ENCODE measurements at places on chromosomes 12 and 14. TPM values are rescaled to one million over a fixed set of nuclear protein-coding genes. Genes with fewer than 3 reads are reported as not detected.

NTN4 gene
- not detected for total RNA-seq

KIF5A gene
- total RNA-seq: 0.99 TPM

MYL2 gene
- not detected for total RNA-seq

KRT83 gene
- total RNA-seq: not detected

HNRNPC gene
- total RNA-seq: 782 TPM

RPL10L gene
- total RNA-seq: not detected

GOLGA5 gene
- total RNA-seq: 15.8 TPM

IQSEC3 gene
- 2.6 TPM for total RNA-seq

ZFYVE21 gene
- total RNA-seq: 17.4 TPM

KRT80 gene
- not detected for total RNA-seq

TMX1 gene
- total RNA-seq: 47.9 TPM

LRRC9 gene
- not detected for total RNA-seq

DNA sequence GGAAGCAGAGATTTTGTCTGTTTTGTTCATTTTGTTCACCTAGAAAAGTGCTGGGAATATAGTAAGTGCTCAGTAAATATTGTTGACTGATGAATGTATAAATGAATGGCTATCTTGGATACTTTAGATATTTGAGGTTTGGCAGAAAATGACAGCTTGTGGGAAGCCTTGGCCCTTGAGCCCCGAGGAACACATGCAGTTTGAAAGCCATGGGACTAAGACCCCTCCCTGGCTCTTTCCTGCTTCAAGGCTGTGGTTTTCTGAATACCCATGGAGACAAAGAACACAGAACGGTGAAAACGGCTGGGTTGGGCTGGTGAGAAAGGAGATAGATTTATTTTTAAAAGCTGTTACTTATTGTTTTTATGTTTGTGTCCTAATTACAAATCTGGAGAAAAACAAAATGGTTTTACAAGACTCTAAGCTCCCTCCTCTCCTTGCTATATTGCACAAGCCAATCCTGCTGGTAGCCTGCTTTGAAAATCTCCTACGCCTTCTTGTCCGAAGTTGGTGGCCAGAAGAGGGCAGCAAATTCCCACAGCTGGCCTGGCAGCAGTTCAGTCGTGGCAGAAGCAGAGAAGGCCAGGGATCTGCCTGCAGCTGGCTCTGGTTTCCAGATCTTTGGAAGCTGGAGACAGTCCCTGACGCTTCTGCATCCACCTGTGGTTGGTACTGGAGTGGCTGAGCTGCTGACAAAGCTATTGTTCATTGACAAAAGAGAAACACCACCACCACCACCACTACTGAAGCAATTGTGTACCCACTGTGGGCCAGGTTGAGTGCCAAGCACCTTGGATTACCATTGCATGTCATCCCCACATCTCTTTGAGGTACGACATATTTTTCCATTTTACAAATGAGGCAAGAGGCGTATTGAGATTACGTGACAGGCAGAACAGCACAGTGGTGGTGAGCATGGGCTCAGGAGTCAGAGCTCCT is 5.2 kb upstream of the KRT85 start:
- peak; percentile 76 for DNase-seq

- DNase-seq: no peak
Measured at GRCh38 chr14:61954306-61954705, 192.1 kb downstream of the SNAPC1 start.

- DNase-seq: peak; percentile 63
Measured at GRCh38 chr12:48542300-48542928, 17.0 kb downstream of the OR8S1 start.

GRCh38 chr14:71754422-71755095 is 177.7 kb upstream of the RGS6 start:
- DNase-seq: no peak

DNA sequence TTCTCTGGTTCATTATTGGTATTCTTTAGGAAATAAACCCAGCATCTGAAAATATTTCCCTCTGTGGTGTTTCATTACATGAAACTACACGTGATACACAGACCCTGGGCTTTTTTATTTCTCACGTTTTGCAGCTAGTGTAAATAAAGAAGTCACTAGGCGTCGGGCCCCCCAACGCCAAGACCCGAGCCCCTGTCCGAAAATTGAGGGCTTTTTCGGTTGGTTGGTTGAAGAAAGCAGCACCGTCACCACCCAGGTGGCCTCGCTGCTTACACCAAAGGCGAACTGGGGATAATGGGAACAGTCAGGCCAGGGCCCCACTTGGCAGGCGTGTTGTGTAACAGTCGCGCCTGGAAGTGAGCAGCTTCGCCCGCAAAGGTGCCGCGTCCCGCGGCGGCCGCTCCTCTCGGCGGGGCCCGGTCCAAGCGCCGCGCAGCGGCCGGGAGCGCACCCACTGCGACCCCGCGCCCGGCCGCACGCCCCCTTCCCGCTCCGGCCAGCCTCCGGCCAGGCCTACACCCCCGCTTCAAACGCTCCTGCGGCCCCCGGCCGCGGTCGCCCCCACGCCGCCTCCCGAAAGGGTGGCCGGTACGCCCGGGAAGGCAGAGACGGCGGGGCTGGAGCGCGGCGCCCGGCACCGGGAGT is 1.2 kb downstream of the DUSP16 start:
- DNase-seq: peak; percentile 51

DNA sequence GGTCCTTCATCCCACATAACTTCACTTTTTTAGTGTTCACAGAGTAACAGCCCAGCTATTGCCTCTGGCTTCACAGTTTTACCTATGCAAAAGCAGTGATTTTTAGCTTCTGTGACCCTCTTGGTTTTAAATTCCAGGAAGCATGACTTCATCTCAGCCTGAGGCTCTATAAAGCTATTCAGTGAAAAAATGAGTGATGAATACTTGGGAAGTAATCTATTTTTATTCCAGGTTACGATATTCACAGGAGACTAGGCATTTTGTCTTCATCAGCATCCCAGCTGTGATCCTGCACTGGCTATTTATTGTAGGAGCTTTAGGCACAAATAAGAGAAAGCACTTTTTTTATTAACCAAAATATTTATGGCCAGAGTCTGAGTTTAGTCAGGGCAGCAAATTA is 164.8 kb downstream of the SNAPC1 start:
- DNase-seq: no peak

DNA sequence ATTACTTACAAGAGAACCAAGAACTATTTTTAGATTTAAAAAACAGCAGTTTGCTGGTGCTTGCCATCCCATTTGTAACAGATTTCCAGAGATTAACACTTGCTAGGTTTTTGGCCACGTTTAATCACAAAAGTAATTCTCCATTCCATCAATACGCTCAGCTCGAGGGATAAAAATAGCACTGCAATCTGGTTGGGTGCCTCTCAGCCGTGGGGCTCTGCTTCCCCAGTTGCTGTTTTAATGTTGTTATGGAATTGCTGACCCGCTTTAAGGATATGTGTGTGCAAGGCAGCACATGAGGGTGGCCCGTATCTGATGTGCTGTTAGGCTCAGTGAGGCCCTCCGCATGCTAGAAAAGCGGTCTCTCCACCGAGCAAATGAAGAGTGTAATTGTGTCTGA is 222.2 kb upstream of the TMEM260 start:
- no peak for DNase-seq

DNA sequence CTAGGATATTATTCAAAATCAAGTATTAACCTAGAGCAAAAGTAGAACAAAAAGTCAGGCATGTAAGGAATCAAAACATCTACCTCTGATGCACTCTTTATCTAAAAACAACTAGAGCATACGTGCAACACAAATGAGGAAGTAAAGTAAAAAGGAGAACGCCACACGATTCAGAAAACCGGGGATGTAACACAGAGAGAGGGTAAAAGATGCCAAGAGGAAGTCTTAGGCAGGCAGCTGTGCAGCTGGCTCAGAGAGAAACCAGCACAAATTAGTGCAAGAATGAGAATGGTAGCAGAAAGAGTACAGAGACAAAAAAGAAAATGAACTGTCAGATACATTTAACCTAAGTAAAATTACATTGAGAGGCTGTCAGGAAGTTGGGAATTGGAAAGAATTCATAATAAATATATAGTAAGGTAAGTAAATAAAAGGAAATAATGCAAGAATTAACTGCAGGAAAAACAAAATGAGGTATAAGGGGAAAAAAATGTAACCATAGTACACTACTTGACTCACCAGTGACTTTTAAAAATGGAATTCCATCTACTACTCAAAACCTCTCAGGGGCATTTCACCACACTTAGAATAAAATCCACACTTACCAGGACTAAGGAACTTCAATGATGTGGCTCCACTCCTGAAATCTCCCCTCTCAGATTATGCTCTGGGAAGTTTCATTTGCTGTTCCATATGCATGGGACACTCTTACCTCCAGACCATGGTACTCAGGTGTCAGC is 17.1 kb downstream of the BCAT1 start:
- DNase-seq: no peak

GRCh38 chr12:124371970-124372555 is 77.2 kb downstream of the RFLNA start:
- no peak for DNase-seq

DNA sequence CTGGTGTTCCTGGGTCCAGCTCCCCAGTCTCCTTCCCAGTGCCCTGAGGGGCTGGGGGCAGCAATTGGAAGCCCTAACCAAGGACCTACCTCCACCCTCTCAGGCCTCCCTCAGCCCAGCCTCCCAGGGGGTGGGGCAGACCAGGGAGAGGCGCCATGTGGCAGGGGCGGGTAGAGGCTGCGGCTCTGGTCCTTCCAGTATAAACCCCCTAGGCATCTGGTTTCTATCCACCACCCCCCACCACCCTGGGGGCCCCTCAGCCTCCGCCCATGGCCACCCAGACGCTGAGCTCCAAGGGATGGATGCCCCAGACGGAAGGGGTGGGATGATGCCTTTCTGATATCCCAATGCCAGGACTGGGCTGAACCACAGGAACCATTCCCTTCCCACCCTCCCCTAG is 2.8 kb upstream of the SP7 start:
- no peak for DNase-seq

- no peak for DNase-seq
Measured at GRCh38 chr12:11689591-11690186, 40.2 kb downstream of the ETV6 start.

GRCh38 chr14:50398189-50398580 is 1.5 kb upstream of the CDKL1 start:
- no peak for DNase-seq

DNA sequence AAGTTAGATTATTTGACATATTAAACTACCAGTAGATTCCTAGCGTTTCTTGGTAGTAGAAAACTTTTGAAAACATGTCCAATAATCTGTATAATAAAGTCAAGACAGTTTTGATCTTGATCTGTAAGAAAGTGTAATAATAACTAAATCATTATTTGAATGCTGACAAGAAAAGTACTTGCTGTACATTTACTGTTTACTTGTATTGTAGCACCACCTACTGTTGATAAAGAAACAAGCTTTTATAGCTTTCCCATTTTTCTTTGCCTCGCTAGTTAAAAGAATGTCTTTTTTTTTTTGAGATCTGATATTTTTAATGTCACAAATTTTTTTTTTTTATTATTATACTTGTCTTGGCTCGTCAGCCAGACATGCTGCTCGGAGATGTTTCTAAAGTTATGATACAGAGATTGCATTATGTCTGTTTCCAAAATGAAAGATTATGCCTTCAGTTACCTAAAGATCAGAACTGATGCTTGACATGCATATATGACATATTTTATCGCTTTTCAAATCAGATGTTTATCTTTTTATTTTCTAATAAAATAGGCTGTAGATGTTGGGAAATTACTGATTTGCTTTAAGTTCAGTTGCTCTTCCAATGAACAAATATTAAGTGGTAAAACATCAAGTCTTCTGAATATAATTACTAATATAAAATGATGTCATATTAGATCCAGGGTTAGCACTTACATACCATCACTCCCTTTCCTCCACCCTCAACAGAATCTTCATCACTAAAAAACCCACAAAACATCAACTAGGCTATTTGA is 140.5 kb downstream of the AKAP6 start:
- no peak for DNase-seq

- peak; percentile 24 for DNase-seq
Measured at GRCh38 chr12:129193263-129193871, 340.1 kb downstream of the GLT1D1 start.

DNA sequence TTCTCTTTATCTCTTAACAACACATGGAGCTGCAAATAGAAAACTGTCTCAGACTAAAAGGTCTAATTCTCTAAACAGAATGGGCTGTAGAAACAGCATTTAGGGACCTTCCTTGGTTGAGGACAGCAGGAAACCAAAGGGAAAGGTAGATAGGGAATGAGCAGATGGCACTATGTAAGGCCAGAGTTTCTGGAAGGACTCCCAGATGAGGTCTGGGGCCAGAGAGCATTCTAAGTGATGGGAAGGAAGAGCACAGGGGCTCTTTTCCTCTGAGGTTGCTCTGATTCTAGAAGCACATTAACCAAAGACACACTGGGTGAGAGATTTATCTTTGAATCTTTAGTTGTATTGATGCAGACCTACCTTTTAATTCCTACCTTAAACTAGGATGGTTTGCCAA is 79.4 kb downstream of the TPH2 start:
- DNase-seq: no peak

DNA sequence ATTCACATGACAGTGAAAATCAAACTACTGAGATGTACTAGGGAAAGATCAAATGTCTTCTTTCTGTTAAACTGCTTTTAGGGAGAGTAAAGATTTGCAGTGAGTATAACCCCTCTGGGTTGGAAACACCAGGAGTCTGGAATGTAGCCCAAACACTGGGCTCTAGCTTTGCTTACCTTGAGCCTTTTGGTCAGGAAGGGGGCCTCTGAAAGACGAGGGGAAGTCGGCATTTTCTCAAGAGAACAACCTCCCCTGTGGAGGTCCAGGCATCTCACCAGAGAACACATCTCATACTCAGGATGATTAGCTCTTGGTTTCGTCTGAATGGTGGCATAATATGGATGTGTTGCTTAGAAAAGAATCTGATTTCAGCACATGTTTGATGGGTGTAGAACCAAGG is 169.0 kb downstream of the ZFP36L1 start:
- no peak for DNase-seq

- no peak for DNase-seq
Measured at GRCh38 chr14:67733616-67734015, 31.9 kb downstream of the RDH12 start.

Data from activated CD8-positive, alpha-beta T cell treated with anti-CD3 and anti-CD28 coated beads, Interleukin-2, amount 10 ng/mL, durations not matched to agents 7 days and 5 days (primary cell).